ENCODE measurements at places on chromosomes 11 and 22.

DNA sequence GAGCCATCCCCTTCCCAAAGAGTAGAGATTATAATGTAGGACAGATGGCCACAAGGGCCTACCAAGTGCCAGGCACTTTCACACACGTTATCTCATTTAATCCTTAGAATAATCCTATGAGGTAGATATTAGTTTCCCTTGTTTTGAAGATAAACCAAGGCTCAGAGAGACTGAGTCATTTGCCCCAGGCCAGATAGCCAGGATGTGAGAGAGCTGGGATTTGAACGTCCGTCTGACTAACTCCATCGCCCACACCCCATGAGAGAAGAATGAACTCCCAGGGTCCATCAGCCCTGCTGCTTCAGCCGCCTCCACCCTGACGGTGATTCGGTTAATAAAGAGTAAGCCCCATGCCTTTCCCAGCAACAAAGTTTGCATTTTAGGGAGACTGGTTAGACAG lies 10.7 kb downstream of the PRG3 start:
- no peak for DNase-seq

DNA sequence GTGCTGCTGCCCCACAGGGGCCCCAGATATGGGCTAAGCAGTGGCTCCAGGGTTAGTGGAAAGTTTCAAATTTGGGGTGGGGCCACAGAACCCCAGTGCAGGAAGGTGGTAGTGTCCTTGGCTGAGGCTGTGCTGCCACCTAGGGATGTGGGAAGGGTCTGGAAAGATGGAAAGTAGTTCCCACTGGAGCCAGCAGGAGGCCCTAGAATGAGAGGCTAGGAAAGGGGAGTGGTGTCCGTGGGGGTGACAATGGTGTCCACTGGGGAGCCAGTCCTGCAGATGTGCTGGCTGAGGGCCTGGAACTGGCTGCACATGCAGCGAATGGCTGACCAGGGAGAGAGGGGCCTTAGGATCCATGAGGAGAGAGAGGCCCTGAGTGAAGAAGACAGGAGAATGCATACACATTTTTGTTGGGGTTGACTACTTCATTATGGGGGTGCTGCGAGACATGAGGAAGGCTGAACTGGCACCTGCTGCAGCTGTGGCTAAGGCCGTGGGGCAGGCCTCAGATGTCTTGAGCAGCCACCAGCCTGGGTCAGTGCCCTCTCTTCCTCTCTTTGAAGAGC lies 21.1 kb downstream of the RFPL3 start:
- DNase-seq, result no peak

GRCh38 chr11:62373464-62374119 lies 36.3 kb downstream of the ASRGL1 start:
- DNase-seq, result no peak

DNA sequence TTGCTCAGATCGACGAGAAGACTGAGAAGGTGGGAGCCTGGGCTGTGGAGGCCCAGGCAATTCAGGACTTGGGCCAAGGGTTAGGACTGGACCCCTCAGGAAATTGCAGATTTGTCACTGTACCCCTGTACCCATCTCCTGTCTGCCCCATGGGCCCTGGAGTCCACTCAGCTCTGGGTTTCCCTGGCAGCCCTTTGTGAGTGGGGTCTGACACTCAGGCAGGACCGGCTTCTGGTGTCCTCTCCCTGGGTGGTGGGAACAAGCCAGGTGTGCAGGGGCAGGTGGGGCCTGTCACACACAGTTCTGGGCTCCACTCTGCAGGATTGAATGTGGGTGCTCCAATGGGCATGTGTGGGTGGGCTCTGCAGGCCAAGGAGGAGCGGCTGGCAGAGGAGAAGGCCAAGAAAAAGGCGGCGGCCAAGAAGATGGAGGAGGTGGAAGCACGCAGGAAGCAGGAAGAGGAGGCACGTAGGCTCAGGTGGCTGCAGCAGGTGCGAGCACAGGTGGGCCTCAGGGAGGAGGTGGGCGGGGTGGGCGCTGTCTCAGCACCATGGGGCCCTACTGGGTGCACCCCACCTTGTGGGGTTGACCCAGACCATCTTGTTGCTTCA lies 21.6 kb downstream of the INCENP start:
- no peak for DNase-seq

- no peak for DNase-seq
Observed at GRCh38 chr11:109197656-109198055, 224.3 kb upstream of the C11orf87 start.

GRCh38 chr11:11163236-11163635 lies 189.8 kb downstream of the CSNK2A3 start:
- DNase-seq, result no peak

DNA sequence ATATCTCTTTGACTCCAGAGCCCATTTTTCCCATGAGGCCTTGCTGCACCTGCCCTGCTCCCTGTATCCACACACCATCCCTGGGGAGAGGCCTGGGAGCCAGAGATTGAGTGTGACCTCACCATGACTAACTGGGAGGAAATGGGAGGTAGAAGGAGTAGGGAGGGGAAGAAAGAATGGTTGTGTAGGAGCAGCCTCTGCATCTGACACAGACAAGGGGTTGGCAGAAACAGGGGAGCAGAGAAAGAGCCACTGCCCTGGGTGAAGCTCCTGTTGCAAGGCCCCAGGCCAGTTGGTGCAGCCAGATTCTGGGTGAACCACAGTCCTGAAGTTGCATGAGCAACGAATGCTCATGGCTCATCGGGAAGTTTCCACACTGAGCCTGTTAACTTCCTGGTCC lies 32.4 kb downstream of the POU2F3 start:
- DNase-seq, result no peak

- peak; percentile 12 for DNase-seq
Observed at GRCh38 chr11:33773404-33773986, 825 bp downstream of the FBXO3 start.

GRCh38 chr11:34454308-34455032 lies 15.7 kb downstream of the CAT start:
- DNase-seq, result no peak

GRCh38 chr11:47904048-47904447 lies 55.9 kb upstream of the NUP160 start:
- no peak for DNase-seq

- no peak for DNase-seq
Observed at GRCh38 chr11:118153516-118153915, 893 bp upstream of the SCN4B start.

- DNase-seq, result no peak
Observed at GRCh38 chr11:7413961-7414915, 71.1 kb upstream of the OLFML1 start.

- no peak for DNase-seq
Observed at GRCh38 chr22:46142548-46143490, 7.5 kb upstream of the PPARA start.

- no peak for DNase-seq
Observed at GRCh38 chr11:67060111-67060522, 3.5 kb downstream of the RHOD start.

DNA sequence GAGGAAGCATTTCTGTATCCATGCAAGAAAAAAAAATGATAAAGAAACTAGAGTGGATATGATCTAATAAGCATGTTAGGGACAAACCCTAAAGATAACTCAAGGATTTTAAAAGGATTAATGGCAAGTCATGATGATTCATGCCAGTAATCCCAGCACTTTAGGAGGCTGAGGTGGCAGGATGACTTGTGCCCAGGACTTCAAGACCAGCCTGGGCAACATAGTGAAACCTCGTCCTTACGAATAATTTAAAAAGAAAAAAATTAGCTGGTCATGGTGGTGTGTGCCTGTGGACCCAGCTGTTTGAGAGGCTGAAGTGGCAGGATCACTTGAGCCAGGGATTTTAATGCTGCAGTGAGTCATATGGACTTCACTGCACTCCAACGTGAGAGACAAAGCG lies 145.5 kb upstream of the BLID start:
- no peak for DNase-seq

DNA sequence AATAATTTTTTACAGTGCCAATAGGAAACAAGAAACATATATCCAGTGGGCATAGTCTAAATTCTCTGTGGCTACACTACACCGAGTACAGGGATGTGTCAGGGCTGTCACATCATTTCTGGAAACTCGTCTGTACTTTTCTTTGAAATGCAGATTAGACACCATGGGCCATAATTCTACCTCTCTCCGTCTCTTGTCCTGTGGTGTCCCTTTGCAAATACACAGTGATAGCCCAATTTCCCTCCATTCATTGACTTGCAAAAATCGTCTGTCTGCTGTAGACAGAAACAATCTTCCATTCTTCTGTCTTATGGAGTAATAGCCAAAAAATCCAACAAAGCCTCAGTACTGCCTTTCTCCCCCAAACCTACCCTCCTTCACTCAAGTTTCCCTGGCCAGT lies 487.1 kb upstream of the ANO3 start:
- DNase-seq, result no peak

- DNase-seq, result no peak
Observed at GRCh38 chr22:47356511-47357011, 594.1 kb downstream of the TBC1D22A start.

GRCh38 chr11:1130276-1131032 lies 27.3 kb upstream of the MUC5AC start:
- no peak for DNase-seq

DNA sequence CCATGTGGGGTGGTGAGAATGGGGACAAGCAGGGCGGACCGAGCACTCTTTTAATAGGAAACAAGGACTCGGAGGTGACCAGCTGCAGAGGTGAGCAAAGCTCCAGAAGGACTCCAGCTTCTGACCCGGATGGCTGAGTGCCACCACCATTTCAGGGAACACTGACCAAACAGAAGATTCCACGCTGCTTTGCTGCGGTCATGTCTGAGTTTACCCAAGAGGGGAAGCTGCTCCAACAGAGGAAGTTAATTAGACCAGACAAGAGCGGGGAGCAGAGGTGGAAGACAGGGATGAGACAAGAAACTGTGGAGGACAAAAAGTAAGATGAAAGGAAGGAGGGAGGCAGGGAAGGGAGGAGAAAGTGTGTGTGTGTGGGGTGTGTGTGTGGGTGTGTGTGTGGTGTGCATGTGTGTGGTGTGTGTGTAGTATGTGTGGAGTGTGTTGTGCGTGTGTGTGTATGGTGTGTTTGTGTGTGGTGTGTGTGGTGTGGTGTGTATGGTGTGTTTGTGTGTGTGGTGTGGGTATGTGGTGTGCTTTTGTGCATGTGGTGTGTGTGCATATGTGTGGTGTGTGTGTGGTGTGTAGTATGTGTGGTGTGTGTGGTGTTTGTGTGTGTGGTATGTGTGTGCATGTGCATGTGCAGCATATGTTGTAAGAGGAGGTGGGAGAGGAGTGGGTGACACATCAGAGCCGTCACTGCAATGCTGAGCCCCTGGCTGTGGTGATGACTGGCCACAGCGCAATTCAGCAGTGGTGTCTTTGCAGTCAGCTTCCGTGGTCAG lies 82.2 kb upstream of the AKIP1 start:
- no peak for DNase-seq

- no peak for DNase-seq
Observed at GRCh38 chr22:29003975-29004646, 57.5 kb downstream of the C22orf31 start.

- DNase-seq, result no peak
Observed at GRCh38 chr11:124898711-124899110, 1.0 kb upstream of the ROBO4 start.

- DNase-seq, result no peak
Observed at GRCh38 chr11:35798423-35798822, 135.8 kb downstream of the TRIM44 start.

DNA sequence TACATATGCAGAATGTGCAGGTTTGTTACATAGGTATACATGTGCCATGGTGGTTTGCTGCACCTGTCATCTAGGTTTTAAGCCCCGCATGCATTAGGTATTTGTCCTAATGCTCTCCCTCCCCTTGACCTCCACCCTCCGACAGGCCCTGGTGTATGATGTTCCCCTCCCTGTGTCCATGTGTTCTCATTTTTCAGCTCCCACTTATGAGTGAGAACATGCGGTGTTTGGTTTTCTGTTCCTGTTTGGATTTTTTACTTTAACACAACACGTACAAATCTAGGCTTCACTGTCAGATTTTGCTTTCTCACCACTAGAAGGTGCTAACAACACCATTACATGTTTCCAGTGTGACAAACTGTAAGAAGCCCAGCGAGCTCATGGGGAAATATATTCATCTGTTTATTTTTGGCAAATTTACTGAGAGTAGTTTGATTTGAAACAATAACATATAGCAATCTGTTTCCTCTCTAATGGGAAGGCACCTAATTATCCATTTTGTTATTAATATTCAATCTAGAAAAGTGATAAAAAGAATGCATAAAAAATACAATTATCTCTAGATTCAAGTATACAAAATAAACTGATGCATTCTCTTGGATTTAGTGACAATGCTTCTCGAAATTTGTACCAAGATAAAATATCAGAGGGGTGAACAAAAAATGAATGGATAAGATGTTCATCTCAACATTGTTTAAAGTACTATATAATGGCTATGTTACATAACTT lies 23.2 kb upstream of the BIRC3 start:
- no peak for DNase-seq

GRCh38 chr22:42868751-42869251 lies 11.7 kb upstream of the ARFGAP3 start:
- no peak for DNase-seq

- no peak for DNase-seq
Observed at GRCh38 chr11:69674267-69674885, 777 bp downstream of the LTO1 start.

GRCh38 chr11:41461057-41461681 lies 1.7 kb upstream of the LRRC4C start:
- DNase-seq, result no peak

- DNase-seq, result no peak
Observed at GRCh38 chr22:40210818-40211217, 33.1 kb downstream of the TNRC6B start.

DNA sequence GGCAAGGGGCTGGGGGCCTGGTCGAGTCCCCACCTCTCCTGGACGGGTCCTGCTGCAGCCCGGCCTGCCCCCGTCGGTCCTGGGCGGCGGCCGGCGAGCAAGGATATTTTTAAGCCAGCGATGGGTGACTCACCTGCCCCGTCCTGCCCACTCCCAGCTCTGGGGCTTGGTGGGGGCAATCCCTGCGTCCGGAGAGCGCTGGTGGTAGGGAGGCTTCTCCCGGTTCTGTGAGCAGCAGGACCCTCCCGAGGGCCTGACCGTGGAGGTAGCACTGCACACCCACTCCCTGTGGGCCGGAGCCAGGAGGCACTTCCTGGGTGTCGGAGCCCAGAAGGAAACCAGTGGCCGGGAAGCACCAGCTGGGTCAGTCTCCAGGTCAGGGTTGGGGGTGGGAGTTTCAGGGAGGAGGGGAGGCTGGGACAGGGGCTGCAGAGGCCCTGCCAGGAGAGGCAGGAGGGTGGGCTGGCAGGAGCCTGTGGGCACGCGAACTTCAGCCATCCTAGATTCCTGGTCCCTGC lies 467 bp downstream of the EPS8L2 start:
- no peak for DNase-seq

Data from effector CD8-positive, alpha-beta T cell (primary cell).